ENCODE measurements at places on chromosomes 1 and 21.

DNA sequence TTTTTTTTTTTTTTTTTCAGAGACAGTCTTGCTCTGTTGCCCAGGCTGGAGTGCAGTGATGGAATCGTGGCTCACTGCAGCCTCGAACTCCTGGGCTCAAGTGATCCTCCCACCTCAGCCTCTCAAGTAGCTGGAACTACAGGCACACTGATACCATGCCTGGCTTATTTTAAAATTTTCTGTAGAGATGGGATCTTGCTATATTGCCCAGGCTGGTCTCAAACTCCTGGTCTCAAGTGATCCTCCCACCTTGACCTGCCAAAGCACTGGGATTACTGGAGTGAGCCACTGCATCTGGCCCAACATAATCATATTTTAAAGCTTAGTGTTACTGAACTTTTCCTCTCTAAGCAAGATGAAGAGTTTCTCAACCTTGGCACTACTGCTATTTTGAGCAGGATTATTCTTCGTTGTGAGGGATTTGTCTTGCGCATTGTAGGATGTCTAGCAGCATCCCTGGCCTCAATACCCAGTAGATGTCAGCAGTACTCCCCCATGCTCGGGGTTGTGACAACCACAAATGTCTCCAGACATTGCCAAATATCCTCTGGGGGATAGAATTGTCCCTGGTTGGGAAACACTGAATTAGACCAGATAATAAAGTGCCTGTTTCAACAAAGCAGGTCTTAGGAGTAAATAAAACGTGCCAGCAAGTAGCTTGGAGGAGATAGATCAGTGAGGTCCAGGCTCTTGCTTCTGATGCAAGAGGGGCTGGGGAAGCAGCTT is 15.1 kb upstream of the THRAP3 start:
- DNase-seq = no peak

DNA sequence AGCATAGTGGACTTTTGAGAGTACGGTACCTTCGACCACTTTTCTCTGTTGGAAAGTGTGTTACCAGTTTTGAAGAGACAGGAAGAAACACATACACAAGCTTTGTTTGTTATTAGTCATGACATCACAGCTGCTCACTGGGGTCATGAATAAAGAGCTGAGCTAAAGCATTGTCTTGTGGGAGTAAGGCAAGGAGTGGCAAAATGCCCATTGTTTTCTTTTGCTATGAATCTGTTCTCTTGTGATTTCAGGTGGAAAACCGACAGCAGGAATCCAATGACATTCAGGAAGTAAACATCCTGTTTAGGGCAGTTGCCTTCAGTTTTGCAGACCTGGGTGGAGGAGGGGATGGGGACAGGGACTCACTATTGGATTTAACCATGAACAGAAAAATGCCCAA is 66.2 kb downstream of the RGL1 start:
- peak; percentile 90 for DNase-seq

- no peak for DNase-seq
These were observed 13.0 kb upstream of the ST6GALNAC5 start for GRCh38 chr1:76854255-76854654.

- no peak for DNase-seq
These were observed 157.4 kb upstream of the PROX1 start for GRCh38 chr1:213830371-213830770.

- no peak for DNase-seq
These were observed 13.3 kb upstream of the SAMD11 start for GRCh38 chr1:910311-910880.

GRCh38 chr21:14466715-14467114 is 79.4 kb downstream of the SAMSN1 start:
- no peak for DNase-seq

- no peak for DNase-seq
These were observed 51.3 kb upstream of the PLA2G2C start for GRCh38 chr1:20237646-20238045.

DNA sequence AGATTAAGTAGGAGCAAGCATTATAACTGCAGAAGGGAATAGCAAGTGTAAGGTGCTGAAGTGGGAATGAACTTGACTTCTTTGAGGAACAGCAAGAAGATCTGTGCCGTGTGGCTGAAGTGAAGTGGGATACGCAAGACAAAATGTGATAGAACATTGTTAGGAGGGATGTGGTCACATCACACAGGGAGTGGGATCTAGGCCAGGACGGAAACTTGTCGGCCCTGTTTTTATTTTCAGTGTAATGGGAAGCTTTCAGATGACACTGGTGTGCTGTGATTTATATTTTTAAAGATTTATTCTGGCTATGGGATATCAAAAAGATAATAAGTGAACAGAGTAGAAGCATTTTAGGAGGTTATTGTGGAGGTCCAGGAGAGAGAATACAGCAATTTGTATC is 116.4 kb downstream of the PLA2G4A start:
- no peak for DNase-seq

GRCh38 chr1:22814176-22815042 is 103.8 kb downstream of the EPHB2 start:
- DNase-seq = peak; percentile 71

DNA sequence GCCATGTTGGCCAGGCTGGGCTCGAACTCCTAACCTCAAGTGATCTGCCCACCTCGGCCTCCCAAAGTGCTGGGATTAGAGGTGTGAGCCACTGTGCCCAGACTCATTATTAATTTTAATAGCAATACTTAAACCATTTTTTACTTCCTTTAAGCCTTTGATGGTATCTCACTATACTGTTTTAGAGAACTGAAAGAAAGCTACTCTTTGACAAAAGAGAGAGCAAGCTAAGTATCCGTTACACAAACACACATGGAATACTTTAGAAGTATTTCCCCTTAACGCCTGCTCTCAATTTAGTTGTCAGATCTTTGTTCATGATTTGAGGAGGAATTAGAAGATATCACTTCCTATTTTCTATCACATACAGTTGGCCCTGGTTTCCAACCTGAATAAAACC is 189.4 kb downstream of the COP1 start:
- DNase-seq = no peak

DNA sequence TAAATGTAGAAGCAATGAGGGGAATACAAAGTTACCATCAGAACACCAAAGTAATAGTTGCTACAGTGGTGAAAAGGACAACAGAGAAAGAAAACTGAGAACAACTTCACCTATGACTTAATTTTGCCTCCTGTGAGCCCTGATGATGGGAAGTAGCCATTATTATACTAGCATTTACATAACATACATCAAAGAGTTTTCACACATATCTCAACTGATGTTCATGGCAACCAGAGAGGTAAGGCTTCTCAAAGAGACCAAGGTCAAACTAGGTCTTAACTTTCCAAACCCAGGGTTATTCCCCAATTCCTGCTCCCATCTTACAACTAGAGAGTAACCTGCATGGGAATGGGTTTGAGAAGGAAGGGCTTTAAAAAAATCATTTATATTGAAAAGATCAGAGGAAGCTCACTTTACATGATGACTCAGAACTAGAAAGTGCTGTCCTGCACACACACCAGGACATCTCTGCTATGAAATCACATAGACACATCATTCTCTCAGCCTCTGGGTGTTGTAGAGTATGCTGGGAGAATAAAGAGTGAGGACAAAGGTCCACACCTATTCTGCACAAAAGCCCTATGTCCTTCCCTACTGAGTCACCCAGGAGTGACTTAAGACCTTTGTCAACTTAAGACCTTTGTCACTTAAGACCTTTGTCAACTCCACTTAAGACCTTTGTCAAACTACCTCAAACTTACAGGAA is 179.7 kb downstream of the TNFSF18 start:
- peak; percentile 45 for DNase-seq

- DNase-seq = no peak
These were observed 3.3 kb upstream of the TRPM2 start for GRCh38 chr21:44349847-44350772.

DNA sequence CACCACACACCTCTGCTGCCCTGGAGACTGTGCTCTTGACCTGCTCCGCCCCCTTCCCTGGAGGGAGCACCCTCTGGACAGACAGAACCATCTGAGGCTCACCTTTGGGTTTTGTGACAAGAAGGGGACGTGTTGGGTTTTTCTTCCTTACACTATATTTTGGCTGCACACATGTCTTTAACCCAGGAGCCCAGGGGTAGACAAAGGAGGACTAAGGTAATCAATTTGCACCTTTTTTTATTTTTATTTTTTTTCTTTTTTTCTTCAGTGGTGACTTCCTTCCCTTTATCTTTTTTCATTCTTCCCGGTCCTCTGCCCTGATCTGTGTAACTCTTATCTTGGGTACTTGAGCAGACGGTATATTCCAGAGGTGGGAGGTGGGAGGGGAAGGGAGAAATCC is 8.5 kb upstream of the TXLNA start:
- no peak for DNase-seq

DNA sequence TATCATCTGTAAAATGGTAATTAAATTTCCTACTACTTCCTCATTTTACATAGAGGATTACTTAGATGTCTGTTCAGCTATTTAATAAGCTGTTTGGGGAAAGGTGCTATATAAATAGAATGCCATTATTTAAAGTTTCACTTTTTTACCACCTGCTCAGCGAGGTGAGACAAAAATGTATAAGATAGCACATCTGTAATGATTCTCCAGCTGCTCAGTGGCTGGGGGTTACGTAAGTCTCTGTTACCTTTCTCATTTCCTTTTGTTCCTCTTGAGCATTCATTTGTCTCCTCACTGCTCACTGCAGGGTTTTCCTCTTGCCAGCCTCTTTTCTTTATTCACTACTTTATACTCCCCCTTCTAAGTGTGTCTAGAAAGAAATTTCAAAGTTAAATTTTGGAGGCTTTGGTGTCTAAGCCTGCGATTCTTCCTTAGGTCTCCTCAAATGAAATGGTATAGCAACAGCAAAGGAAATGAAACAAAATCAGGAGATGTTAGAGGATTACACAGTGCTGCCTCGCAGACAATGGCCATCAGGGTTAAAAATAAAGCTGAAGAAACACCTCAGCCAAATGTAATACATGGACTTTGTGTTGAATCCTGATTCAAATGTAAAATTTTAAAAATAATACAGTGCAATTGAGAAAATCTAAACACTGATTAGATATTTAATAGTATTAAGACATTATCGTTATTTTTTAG is 6.8 kb downstream of the RGS8 start:
- no peak for DNase-seq

DNA sequence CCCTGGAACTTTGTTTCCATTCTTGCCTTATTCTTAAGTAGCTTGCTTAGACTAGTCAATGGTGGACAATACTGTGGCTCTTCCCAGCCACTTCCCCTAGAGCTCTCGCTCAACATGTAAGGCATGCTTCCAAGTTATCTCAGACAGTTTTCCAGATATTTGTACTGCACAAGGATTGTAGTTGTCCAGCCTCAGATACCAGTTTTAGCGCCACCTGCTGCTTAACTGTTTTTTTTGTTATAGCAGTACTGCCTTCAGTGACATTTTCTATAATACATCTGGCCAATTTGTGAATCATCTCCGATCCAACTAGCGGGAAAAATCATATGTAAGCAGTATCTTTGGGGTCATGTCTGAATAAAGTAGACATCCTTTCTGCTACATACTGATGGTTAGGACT is 346.7 kb upstream of the ADGRL4 start:
- peak; percentile 83 for DNase-seq

DNA sequence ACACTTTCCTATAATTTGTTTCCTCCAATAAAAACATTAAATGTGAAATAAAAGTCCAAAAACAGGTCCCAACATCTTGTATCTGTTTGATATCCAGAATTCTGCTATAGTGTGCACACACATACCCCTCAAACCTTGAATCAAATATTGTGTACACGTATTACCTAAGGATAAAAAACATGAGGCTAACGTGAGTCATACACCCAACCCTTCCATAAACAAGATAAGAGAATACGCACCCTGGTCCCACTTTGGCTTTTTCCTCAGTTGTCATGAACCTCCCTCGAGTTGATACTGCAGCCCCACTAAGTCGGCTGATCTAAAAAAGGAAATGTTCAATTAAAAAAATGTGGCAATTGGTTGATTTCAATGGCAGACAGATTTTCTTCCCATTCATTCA is 5.2 kb downstream of the KHDC4 start:
- no peak for DNase-seq

DNA sequence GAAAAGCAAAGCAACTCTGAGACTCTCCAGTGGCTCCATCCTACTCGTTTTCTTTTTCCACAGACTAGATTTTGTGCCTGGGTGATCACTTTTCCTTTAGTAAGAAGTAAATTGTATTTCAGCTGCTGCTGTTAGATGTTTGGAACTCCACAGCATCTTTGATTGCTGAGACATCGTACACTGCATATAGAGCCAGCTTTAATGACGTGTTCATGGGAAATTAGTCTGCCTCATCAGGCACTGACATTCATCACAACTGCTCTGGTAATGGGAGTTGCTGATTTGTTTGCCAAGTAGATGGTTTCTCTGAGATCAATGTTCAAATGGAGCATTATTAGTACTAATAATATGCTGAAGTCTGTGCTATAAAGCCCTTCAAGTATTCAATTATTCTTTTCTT is 573.8 kb upstream of the NR5A2 start:
- peak; percentile 30 for DNase-seq

- DNase-seq = no peak
These were observed 123.1 kb downstream of the APP start for GRCh38 chr21:26047279-26047967.

DNA sequence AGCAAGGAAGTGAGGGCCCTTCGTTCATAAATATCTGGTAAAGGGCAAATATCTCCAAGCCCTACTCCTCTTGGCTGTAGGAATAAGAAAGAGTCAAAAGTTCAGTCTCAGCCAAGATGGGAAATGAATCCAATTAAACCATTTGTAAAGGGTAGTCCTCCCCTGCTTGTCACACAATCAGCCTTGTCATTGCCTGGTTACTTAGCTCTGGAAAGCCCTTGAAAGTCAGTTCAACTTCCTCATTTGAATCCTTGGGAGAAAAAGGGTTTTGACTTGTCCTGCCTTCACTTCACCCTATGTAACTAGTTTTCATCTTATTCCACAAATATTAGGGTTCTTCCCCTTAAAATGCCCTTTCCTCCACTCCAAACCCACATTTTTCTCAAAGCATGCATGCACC is 100.0 kb downstream of the ELAVL4 start:
- no peak for DNase-seq

- DNase-seq = no peak
These were observed 123.9 kb downstream of the ZBTB18 start for GRCh38 chr1:244174922-244175521.

DNA sequence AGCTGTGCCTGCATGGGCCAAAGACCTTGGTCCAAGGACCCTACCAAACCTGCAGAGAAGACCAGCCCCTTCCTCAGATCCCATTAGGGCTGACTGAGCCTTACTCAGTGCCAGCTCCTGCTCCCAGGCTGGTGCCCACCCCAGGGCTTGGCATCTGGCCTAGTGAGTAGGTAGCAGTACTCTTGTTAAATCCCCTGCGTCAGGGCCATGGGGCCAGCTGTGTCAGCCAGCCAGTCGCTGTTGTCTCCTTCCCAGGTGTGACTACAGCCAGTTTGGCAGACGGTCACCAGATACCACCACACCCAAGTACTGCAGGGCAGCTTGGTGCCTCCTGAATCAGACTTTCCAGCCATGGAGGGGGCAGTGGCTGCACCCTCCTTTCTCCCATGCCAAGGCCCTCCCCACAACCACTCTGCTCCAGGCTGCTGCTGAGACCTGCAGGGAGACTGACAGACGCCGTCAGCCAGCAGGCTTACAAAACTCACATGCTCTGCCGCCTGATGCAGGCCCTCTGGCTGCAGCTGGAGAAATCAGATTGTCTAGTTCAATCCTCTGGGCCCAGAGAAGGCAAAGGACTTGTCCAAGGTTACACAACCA is 3.0 kb downstream of the TENT5B start:
- no peak for DNase-seq

GRCh38 chr1:245831518-245831917 is 675.6 kb downstream of the SMYD3 start:
- DNase-seq = no peak

GRCh38 chr1:164504749-164505148 is 54.2 kb upstream of the PBX1 start:
- peak; percentile 68 for DNase-seq

Measured in fibroblast of mammary gland (primary cell).